ENCODE measurements at places on chromosomes 13 and 19.

DNA sequence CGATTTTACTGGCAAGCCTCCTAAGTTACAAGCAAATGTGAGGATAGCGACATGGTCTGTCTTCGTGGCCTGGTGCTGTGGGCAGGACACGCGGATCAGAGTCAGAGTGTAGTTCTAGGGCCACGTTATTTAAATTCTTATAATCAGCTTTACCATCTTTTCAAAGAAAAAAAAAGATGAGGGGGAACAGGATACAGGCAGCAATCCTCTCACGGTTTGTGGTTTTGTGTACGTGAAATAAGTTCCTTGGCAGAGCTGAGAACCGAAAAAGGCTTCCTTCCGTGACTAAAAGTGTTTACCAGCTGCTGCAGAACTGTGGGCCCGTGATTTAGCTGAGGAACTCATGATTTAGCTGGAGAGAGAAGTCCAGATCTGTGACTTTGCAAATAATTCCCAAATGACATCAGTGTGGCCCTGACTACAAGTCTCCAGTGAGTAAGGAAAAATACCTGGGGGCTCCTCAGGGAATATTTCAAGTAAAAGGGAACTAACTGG, 27.2 kb downstream of the RCBTB2 start:
- peak; percentile 21 for DNase-seq

GRCh38 chr19:39301021-39301420, 4.8 kb downstream of the IFNL1 start:
- DNase-seq, result no peak

- no peak for DNase-seq
Measured at GRCh38 chr19:49585023-49585422, 3.9 kb downstream of the PRRG2 start.

GRCh38 chr13:64248371-64249065, 2832.9 kb upstream of the PCDH20 start:
- DNase-seq, result no peak

- DNase-seq, result peak; percentile 53
Measured at GRCh38 chr19:49391581-49392399, 3.7 kb downstream of the KASH5 start.

GRCh38 chr13:96925916-96926628, 68.2 kb downstream of the OXGR1 start:
- DNase-seq, result no peak

- DNase-seq, result no peak
Measured at GRCh38 chr13:97423300-97424045, 10.5 kb upstream of the RAP2A start.

GRCh38 chr13:42170029-42170428, 101.9 kb upstream of the AKAP11 start:
- DNase-seq, result no peak

DNA sequence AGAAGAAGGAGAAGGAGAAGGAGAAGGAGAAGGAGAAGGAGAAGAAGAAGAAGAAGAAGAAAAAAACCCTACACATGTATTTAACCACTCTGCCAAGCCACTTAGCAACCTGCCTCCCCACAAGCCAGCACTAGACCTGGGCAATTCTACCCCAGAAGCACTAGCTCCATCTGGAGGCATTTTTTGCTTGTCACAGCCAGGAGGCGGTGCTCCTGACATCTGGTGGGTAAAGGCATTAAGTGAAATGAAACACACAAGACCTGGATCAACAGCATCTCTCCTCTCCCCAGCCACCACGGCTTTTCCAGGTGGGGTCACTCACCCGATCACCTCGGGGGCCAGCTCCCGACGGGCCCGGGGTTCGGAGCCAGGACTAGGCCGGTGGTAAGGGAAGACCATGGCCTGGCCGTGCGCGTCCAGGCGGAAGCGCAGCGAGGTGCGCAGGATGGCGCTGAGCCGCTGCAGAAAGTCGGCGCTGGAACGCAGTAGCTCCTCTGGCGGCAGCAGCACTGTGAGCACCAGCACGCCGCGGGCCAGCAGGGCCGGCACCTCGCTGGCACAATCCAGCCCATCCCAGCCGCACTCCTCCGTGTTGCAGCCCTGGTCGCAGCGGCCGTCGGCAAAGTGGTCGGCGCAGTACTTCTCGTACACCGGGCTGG, 26.9 kb downstream of the NOTCH3 start:
- no peak for DNase-seq

DNA sequence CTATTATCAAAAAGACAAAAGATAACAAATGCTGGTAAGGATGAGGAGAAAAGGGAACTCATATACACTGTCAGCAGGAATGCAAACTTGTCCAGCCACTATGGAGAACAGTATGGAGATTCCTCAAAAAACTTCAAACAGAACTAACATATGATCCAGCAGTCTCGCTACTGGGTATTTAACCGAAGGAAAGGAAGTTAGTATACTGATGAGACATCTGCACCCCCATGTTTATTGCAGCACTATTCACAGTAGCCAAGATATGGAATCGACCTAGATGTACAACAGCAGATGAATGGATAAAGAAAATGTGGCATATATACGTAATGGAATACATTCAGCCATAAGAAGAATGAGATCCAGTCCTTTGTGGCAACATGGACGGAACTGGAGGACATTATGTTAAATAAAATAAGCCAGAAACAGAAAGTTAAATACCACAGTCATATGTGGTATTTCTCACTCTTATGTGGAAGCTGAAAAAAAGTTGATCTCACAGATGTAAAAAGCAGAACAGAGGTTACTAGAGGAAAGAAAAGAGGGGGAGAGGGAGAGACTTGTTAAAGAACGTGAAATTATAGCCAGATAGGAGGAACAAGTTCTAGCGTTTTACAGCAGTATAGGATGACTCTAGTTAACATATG, 83.2 kb downstream of the RUBCNL start:
- no peak for DNase-seq

GRCh38 chr13:114124921-114125320, 7.5 kb downstream of the RASA3 start:
- DNase-seq, result no peak

DNA sequence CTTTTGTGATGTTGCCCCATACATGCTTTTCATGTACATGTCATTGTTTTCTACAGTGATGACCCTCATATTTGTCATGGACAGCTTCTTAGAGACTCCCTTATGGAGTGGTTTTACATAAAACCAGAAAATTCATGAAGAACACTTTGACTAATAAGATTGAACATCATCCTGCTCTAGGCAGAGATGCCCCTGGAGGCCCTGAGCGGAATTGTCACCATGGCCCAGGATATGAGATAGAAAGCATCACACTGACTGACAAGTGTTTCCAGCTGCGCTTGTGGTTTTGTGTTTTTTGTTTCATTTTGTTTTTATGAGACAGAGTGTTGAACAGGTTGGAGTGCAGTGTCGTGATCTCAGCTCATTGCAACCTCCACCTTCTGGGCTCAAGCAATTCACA, 22.2 kb downstream of the ZNF701 start:
- no peak for DNase-seq

- no peak for DNase-seq
Measured at GRCh38 chr19:9046694-9047093, 36.5 kb upstream of the MUC16 start.

DNA sequence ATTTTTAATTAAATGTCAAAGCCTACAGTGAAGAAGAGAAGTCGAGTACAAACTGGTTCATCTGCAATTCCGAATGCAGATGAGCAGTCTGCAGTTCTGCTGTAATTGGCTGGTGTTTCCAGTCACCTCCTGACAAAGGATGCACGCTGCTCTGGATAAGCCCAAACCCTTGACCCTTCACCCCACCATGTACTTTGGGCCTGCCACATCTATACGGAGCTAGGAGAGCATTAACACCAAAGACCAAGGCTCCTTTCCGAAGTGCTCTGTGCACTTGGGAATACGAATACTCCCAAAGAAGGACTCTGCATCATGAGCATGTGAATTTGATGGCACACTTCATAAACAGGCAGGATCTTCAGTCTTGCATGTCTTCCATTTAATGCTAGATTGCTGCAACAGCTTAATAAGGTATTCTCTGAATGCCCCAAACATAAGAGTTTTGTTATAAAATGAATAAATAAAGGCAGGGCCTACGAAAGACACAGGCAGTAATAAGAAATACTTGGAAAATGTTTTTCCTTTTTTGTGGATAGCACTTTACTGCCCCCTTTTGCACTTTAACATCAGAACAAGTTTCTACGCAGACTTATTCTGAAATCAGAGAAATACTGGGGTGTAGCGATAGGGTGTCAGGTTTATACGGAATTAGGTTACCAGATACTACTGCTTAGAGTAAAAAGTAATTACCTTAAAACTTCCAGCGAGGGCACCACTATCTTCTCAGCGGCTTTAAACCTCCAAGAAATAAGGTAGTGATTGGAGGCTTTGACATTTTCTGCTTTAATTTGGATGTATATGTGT, 15.0 kb downstream of the EFNB2 start:
- no peak for DNase-seq

GRCh38 chr19:30077851-30078355, 135.9 kb downstream of the URI1 start:
- no peak for DNase-seq
